ENCODE measurements at places on chromosomes 2 and 18.
A peak's percentile ranks its signal among the peaks of the same experiment; 100 is the strongest.

DNA sequence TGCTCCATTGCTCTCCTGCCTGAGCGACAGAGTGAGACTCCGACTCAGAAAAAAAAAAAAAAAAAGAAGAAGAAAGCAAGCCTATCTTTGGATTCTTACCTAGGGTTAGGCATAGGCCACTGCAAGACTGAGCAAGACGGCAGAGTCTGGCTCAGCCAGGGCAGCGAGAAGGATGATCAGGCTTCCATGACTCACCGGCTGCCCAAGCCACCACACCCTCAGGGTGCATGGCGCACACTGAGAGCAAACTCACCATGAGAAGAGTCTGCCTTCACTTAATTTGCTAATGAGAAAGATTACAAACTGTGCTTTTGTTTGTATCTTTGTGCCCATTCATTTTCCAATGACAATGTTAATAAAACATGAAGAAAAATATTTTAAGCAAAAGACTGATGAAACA, 8.2 kb downstream of the FAM110C start:
- no peak for DNase-seq

- DNase-seq, result no peak
Observed at GRCh38 chr2:100988630-100989417, 13.3 kb upstream of the RPL31 start.

GRCh38 chr2:157261199-157261782, 3.8 kb downstream of the GALNT5 start:
- peak; percentile 50 for DNase-seq

DNA sequence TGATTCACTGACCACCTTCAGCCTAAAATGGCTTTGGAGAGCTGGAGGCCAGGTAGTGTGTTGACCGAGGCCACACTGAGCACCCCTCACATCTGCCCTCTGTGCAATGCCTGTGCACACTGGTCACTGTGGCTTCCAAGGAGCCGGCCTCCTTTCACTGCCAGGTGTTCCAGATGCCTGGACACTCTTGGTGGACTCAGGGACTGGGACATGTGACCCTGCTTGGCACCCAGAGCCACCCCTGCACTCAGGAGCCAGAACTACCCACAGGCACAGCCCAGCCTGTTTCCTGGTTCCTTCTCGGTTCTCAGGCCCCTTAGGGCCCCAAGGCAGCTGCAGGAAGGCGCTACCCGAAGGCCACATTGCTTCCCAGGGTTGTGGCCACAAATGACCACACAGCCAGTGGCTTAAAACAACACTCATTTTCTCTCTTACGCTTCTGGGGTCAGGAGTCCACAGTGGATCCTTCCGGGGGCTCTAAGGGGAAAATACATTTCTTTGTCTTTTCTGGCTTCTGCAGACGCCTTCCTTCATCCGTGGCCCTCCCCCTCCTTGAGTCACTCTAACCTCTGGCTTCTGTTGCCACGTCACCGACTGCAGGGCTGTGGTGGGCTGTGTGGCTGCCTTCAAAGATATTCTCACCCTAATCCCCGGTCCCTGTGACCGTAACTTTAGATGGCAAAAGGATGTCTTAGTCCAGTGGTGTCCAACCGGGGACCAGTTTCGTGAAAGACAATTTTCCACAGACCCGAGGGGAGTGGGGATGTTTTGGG, 78.6 kb downstream of the ASB1 start:
- DNase-seq, result no peak

- DNase-seq, result no peak
Observed at GRCh38 chr2:240168041-240168440, 27.6 kb upstream of the OTOS start.
